ENCODE measurements at places on chromosomes 2 and 18.

GRCh38 chr2:25742501-25742900, 69.1 kb upstream of the DTNB start:
- DNase-seq = no peak

DNA sequence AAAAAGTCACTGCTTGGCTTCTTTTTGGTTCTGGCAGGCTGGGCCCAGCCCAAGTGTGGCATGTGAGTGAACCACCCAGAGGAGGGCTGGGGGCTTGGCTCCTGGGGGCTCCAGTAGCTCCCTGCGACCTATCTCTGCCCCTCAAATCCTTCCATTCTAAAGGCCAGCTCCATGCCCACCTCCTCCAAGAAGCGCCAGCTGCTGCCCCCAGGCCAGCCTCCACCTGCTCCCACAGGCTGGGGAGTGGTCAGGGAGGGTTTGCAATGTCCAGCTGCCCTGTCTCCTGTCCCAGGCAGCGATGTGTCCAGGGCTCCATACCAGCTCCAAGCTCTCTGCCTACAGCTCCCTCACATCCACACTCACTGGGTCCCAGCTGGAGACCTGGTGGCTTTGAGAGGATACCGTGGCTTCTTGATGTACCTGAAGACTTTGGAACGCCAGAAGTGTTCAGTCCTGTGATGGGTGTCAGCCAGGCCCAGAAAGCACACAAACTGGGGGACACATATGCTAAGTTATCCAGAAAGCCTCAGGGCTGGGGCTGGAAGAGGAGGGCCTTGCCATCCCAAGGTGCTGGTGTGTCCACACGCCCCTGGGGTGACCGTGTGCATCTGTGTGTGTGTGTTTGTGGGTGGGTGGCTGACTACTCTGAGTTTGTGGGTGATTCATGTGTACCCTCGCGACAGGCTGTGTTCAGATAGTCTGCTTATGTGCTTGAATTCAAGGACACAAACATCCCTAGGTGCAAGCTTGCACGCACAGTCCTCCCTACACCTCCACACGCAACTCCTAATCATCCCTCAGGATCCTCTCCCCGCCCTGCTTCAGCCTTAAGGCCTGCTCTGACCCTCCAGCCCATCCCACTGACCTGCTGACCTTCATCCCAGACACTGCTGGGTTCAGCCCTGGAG, 33.4 kb downstream of the ZFP36L2 start:
- DNase-seq = no peak

DNA sequence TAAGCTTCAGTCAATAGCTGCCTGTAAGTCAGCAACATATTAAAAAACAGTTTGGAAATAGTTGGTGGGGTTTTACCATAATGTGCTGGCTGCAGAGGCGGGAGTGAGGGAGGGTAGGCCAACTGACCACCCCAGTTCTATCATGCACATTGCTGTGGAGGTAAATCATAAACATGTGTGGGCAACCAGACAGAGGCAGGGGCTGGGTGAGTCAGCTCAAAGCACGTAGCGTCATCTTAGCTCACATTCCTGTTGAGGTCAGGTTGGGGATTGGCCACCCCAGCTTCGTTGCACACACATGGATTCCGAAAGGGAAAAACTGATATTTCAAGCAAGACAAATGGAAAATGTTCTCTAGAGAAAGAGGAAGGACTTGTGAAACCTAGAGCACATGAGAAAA, 19.5 kb downstream of the GPR45 start:
- DNase-seq = peak; percentile 95

GRCh38 chr2:47070920-47071824, 83.9 kb downstream of the STPG4 start:
- peak; percentile 94 for DNase-seq

- no peak for DNase-seq
Observed at GRCh38 chr2:238690511-238690910, 157.4 kb upstream of the TWIST2 start.

DNA sequence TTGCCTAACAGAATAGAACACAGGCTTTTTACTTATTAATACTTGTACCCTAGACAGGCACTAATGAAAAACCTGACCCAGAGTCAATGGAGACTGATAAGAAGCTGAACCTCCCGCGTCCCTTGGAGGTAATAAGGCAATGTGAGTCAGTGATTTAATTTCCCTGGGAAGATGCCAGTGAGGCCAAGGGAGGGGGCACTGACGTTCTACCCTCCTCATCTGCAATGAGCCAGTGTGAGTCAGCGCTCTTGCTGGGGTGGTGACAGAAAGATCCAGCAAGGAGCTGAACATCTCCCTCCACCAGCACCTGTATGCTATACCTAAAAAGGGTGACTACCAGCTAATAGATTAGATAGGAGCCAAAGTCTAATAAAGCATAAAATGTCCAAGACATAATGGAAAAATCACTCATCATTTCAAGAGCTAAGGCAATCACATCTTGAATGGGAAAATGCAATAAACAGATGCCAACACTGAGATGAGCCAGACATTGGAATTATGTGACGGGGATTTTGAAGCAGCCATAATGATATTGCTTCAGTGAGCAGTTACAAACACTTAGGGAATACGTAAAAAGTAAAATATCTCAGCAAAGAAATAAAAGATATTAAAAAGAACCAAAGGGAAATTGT, 116.9 kb downstream of the TPGS2 start:
- DNase-seq = peak; percentile 86

- DNase-seq = no peak
Observed at GRCh38 chr2:100880730-100881129, 60.8 kb downstream of the NPAS2 start.

DNA sequence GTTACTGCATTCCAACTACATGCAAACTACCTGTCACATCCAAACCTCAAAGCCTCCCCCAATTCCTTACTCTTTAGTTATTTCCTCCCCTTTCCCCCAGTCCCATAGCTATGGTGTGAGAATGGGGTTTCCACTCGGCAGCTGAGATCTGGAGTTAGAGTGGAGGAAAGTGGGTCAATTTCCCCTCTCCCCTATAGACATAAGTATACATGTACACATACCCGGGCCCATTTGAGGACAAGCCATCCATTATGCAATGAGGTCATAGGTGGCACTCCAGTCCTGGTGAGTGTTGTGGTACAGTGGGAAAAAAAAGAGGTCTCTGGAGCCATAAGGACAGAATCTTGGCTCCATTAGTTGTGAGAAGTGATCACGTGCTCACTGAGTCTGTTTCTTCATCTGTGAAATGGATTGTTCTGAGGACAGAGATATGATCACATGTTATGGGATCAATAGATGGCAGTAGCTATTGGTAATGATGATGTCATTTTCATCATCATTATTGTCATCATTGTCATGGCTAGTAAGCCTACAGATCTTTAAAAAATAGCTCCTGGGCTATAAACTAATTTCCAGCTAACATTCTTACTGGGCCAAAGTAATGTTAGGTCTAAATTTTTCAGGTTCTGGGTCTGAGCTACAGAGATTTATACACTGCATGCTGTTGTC, 119.0 kb downstream of the BCL2L11 start:
- DNase-seq = no peak

- DNase-seq = no peak
Observed at GRCh38 chr2:127636248-127637235, 9.4 kb upstream of the GPR17 start.

GRCh38 chr2:96526615-96527285, 9.8 kb upstream of the ARID5A start:
- no peak for DNase-seq

DNA sequence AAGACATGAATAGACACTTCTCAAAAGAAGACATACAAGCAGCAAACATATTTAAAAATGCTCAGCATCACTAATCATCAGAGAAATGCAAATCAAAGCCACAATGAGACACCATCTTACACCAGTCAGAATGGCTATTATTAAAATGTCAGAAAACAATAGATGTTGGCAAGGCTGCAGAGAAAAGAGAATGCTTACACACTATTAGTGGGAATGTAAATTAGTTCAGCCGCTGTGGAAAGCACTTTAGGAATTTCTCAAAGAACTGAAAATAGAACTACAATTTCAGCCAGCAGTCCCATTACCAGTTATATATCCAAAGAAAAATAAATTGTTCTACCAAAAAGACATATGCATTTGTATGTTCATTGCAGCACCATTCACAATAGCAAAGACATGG, 61.7 kb downstream of the STRADB start:
- no peak for DNase-seq

DNA sequence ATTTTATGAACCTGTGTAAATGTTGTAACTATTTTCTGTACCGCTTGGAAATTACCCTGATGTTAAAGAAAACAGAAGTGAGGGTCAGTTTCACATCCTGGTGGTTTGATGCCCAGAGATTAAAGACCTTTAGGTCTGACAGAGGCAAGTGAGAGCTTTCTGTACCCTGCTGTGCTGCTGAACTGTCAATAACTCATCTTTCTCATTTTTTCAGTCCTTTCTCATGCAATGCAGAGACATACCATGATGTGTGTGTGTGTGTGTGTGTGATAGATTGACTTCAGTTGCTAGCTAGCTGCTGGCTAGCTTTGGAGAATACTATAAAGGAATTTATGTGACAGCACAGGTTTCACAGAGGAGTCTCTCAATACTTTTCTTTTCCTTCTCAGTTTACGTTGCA, 2025.6 kb upstream of the LRRTM1 start:
- no peak for DNase-seq

- no peak for DNase-seq
Observed at GRCh38 chr2:33104726-33105125, 158.0 kb downstream of the LTBP1 start.

GRCh38 chr2:237486819-237487448, at the start of gene MLPH:
TSS of gene MLPH (plus strand) at chr2:237487251. CDS start at chr2:237493427, 6,176 bp downstream.
- no peak for DNase-seq

DNA sequence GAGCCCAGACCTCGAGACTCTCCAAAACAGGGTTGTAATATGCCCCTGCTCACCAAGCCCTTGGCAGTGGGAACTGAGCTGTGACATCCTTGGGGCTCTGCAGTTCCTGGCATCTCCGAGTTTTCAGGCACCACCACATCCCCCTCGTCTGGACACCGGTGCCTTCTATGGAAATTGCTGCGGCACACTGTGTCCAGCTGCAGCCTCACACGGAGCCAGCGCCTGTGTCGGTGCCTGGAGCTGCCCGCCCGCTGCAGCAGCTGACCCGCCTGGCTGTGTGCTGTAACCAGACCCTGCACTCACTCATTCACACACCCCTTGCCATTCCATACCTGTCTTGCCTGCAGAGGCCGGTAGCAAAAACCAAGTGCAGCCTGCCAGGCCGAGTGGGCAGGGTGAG, 11.8 kb downstream of the IWS1 start:
- DNase-seq = no peak

- peak; percentile 66 for DNase-seq
Observed at GRCh38 chr2:181138816-181139215, 158.4 kb downstream of the UBE2E3 start.

- no peak for DNase-seq
Observed at GRCh38 chr2:240588669-240589068, 2.1 kb downstream of the CAPN10 start.

DNA sequence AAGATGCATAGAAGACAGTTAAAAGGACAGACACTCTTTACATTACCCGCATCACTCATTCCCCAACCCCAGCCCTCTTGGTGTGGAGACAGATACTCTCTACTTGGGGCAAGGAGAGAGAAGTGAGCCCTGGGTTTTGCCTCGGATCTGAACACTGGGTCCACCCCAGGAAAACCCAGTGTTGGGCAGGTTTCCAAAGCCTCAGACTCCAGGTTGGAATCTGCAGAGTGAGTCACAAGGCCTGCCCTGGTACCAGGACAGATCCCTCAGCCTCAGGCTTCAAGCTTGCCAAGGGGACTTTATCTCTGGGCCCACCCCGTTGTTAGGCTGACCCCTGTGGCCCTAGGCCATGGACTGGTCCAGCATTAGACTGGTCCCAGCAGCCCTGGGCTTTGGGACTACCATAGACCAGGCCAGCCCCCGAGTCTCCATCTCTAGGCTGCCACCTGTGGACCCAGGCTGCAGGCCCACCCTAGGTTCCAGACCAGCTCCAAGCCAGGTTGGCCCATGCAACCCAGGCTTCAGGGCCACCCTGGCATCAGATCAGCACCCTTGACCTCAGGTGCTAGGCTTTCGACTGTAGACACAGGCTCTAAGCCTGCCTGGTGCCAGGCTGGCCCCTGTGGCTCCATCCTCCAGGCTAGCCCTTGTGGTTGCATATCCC, 112.8 kb downstream of the GULP1 start:
- no peak for DNase-seq

GRCh38 chr18:23853448-23854195, 160.9 kb upstream of the TTC39C start:
- no peak for DNase-seq

DNA sequence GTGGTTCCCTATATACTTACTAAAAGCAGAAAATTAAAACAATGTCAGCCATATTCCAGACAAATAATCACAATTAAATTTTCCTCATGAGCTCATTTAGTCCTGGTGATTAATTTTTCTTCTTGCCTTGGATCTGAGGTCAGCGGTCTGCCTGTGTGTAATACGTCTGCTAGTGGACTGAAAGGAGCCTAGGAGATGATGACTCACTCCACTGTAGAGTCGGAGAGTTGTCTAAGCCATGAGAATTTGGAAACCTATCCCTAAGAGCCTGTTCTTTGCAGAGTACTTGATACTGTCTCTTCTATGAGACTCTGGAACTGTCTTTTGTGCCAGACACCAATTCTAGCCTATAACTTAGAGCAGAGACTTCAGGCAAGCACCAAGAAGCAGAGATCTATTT, 94.2 kb upstream of the RAB27B start:
- DNase-seq = peak; percentile 63

DNA sequence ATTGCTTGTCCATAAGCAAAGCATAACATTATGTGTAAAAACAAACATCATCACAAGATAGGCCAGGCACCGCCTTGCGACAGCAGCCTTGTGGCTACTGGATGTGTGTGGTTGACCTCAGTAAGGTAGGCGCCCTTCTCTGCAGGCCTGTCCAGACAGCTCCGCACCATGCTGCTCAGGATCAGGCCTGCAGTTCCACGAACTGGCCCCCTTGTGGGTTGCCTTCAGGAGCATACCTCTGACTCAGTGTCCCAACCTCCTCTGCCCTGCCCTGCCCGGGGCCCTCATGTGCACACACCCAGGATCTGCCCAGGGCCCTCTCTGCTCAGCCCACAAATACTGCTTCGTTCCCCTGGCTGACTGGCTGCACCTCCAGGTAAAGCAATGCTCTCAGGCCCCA, 16.1 kb upstream of the ZNF236 start:
- DNase-seq = no peak

DNA sequence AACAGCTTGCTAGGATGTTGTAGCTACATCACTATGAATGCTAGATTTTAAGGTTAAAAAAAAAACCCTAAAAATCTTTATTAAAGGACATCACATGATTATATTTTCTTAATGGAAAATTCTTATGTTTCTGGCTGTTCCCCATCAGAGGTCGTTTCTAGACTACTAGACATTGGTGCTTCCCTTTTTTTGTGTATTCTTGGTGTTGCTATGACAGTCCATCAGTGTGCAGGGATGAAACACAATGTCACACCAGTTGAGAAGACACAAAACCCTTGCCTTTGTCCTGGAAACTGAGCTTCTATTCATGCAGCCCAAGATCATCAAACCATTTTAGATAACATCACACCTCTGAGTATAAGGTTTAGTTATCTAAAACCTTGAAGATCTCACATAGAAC, 19.9 kb upstream of the TMEM131 start:
- no peak for DNase-seq
